Lung (tissue), 17 donors: ENCODE measurements at places on chromosomes 5 and 9. TPM values are rescaled to one million over a fixed set of nuclear protein-coding genes. Genes with fewer than 3 reads are reported as not detected.
A peak's percentile ranks its signal among the peaks of the same experiment; 100 is the strongest.

The SLC46A2 gene
- total RNA-seq, result 15.6 TPM

The SLIT3 gene
- 48.5 TPM for total RNA-seq

GRCh38 chr9:89748021-89748670 lies 143.3 kb downstream of the GADD45G start:
- no peak overlapping the region for H3K27ac ChIP-seq
- no peaks in the 10 kb centered on the region for H3K27me3 ChIP-seq
- H3K36me3 ChIP-seq, result no peaks in the 10 kb centered on the region
- H3K4me3 ChIP-seq, result no peak overlapping the region

DNA sequence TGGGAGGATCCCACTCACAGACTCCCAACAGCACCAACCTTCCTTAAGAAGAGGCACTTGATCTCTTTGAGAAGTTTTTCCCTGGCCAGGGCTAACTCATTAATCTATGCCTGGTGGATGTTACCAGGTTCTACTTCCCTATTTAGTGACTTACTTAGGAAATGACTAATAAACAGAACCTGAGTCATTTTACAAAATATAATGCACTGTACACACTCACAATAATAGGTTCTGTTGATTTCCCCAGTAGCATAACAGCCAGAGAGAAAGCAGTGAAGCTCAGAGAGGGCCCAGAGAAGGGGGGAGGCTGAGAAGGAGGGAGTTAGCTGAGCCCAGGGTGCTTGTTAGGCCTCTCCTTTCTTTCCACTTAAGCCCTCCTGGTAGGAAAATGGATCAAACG lies 27.1 kb downstream of the FRMD3 start:
- no peaks in the 10 kb centered on the region for H3K36me3 ChIP-seq
- no peaks in the 10 kb centered on the region for H3K27me3 ChIP-seq
- peaks cover 8% of the 10 kb centered on the region for H3K4me1 ChIP-seq
- H3K27ac ChIP-seq, result no peak overlapping the region
- DNase-seq, result no peak
- H3K4me3 ChIP-seq, result no peak overlapping the region

- peak; percentile 17 for DNase-seq
- peaks cover 63% of the 10 kb centered on the region for H3K4me1 ChIP-seq
- no peaks in the 10 kb centered on the region for H3K36me3 ChIP-seq
Measured at GRCh38 chr9:134213881-134214341, 49.5 kb upstream of the RNU6ATAC start.

GRCh38 chr5:118628660-118629354 lies 359.5 kb downstream of the DTWD2 start:
- no peak for DNase-seq
- H3K27ac ChIP-seq, result no peak overlapping the region
- no peaks in the 10 kb centered on the region for H3K27me3 ChIP-seq
- H3K4me3 ChIP-seq, result no peak overlapping the region
- H3K36me3 ChIP-seq, result no peaks in the 10 kb centered on the region

GRCh38 chr9:70390933-70391341 lies 23.5 kb downstream of the KLF9 start:
- H3K4me1 ChIP-seq, result no peaks in the 10 kb centered on the region
- no peak overlapping the region for H3K27ac ChIP-seq
- no peak for DNase-seq
- peaks cover 11% of the 10 kb centered on the region for H3K36me3 ChIP-seq
- H3K27me3 ChIP-seq, result no peaks in the 10 kb centered on the region

- no peak for DNase-seq
- no peaks in the 10 kb centered on the region for H3K4me1 ChIP-seq
- no peaks in the 10 kb centered on the region for H3K27me3 ChIP-seq
- H3K36me3 ChIP-seq, result no peaks in the 10 kb centered on the region
Measured at GRCh38 chr9:119357336-119358096, 11.7 kb downstream of the BRINP1 start.
